ENCODE measurements at places on chromosomes 2 and 18.

- DNase-seq: no peak
These were observed 9.1 kb downstream of the LCLAT1 start for GRCh38 chr2:30456106-30456505.

DNA sequence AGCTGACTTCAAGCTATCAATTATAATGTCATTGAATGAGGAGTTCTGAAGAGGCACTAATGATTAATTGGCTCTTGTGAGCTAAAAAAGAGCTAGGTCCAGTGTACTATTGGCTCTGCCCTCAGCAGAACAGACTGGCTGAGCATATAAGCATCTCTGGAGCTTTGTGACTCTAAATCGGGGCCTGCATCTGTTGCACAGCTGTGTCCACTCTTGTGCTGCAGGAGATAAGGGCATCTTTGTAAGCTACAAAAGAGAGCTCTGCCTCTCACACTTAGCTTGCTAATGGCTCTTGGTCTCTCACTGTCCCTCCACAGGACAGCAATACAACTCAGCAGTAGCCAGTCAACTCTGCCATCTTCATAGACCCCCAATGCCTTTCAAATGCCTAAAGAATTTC lies 61.5 kb upstream of the L3MBTL4 start:
- DNase-seq: no peak

DNA sequence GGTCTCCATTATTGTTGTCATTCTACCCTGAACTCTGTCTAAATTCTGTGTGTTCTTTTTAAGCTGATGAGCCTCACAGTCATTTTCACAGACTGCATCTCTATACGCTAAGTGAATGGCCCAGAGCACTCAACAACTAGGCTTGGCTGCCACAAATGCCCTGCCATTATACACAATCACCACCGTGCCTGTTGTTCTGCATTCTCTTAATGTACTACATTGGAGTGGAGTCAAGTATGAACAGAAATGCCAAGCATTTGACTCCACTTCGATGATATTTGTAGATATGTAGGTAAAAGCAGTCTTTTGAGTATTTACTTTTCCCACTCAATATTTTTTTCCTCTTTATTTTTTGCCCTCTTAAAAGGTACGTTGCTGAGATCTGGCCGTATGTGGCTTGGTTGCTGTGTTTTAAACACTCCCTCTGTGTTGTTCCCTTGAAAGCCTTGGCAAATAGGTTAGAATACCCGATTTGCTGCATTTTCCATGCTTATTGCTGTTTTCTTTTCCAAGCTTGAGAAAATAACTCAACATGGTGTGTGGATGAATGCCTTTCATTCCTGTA lies 36.2 kb upstream of the TMEFF2 start:
- DNase-seq: no peak

GRCh38 chr2:97967216-97967592 lies 28.5 kb downstream of the TMEM131 start:
- DNase-seq: no peak

Data from DND-41 (cell line).